Activated CD8-positive, alpha-beta memory T cell treated with anti-CD3 and anti-CD28 coated beads for 1 hour (primary cell): ENCODE measurements at places on chromosomes 5 and 9.

GRCh38 chr5:3793162-3793561 lies 197.5 kb downstream of the IRX1 start:
- no peak for DNase-seq

- no peak for DNase-seq
Observed at GRCh38 chr5:179307931-179308471, 37.3 kb downstream of the ADAMTS2 start.

- DNase-seq: no peak
Observed at GRCh38 chr9:16824545-16825330, 45.7 kb downstream of the BNC2 start.

DNA sequence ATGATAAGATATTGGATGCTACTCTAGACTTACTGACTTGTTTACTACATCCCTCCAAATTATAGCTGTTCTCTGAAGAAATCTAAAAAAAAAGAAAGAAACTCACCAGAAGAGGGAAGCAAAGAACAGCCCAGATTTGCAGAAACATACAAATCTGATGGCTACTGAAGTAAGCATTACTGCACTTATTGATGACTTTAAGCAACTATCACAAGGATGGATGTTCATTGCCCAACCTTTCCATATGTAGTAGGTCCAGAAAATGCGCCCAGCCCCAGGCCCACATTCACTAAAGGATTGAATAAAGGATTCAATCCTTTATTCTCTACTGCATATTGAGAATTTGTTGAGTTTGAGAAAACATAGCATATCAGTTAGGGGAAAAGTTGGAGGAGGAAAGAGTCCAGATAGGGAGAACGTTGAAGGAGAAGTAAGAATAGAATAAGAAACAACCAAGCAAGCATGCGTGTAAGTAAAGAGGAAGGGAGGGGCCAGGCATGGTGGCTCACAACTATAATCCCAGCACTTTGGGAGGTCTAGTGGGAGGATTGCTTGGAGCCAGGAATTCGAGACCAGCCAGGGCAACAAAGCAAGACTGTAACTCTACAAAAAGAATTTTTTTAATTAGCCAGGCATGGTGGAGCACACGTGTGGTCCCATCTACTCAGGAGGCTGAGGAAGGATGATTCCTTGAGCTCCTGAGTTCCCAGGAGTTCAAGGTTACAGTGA lies 33.8 kb upstream of the DTWD2 start:
- no peak for DNase-seq

- DNase-seq: no peak
Observed at GRCh38 chr9:116124472-116125040, 29.0 kb upstream of the PAPPA start.

DNA sequence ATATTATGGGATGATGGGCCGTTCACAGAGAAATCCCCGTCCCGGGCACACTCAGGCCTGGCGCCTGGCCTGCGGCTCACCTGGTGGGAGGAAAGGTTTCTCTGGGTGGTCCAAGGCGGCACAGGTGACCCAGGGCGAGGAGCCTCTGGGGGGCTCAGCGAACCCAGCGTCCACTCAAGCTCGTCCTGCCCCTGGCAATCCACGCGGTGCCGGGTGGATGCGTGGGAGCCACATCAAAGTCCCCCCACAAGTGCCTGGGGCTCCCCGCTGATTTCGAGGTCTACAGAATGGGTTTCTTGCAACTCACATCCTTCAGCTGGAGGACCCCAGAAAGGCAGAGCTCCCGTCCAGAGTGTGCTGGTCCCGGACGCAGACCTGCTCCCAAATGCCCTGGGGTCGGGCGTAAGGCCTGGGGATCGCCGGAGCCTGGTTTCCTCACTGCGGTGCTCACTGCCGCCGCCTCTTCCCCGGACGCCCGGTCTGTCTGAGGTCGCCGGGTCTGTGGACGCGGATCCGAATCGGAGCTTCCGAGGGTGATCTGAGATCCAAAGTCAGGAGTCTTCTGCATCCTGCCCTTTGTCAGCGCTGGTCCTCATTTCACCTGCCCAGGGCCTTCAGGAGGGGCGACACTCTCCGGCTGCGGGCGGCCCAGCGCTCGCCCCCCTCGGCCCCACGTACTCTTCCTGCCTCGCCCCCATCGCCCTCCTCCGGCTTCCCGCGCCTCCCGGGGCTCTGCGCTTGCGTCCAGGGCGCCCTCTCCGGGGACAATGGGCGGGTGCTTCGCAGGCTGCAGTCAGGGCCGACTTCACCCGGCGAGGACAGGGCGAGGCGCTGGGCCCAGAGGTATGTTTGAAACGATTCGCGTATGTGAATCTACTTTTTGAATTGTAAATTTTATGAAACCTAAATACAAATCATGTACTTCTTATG lies 20.0 kb upstream of the RUFY1 start:
- peak; percentile 57 for DNase-seq

- no peak for DNase-seq
Observed at GRCh38 chr9:33135031-33135461, 32.1 kb downstream of the B4GALT1 start.

DNA sequence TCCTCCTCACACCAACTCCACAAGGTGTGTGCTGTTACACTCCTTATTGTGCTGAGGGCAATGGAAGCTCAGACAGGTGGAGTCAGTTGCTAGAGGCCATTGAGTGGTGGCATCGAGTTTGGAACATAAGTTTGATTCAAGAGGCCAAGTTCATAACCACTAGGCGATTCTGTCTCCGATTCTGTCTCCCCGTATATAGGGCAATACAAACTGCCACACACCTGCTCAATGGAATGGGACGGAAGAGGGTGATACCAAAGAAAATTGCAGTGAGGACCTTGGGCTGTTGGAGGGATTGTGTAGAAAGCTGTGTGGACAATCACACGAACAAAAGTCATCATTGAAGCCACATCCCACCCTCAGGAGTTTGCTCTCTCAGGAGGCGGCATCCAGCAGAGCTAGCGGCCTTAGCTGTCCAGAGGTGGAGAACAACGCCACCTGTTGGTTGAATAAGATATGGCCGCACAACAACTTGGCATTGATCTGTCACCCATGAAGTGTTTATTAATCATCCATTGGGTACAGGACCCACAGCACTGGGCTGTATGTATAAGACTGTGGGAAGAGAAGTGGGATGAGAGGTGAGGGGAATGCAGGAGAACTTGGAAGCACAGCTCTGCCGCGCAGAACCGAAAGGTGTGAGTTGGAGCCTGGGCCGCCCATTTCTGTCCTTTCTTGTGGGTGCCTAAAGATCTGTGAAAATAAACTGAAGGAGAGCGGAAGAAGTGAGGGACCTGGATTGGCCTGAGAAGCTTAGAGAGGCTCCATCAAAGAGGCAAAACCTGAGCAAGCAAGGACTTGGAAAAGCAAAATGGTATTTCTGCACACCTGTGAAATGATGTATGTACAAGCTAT lies 16.1 kb upstream of the NEUROG1 start:
- peak; percentile 9 for DNase-seq
